ENCODE measurements at places on chromosomes 2 and 18.

DNA sequence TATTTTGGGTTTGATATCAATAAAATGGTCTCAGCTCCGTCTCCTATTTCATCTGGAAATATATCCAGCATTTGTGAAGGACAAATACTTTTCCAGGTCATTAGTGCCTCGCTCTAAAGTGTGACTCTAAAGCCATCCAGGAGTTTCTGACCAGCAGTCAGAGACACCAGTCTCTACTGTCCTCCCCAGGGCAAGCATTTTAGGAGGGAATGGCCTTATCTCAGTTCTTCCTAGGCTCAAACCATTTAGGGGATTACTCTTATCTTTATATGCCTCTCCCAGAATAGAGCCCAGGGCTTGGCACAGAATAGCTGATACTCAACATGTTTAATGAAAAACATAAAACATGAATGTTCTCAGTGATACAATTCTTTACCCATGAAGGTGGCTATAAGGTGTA is 187.6 kb downstream of the NAPG start:
- no peak for DNase-seq

GRCh38 chr2:164911832-164912231 is 43.5 kb downstream of the SLC38A11 start:
- DNase-seq: no peak

DNA sequence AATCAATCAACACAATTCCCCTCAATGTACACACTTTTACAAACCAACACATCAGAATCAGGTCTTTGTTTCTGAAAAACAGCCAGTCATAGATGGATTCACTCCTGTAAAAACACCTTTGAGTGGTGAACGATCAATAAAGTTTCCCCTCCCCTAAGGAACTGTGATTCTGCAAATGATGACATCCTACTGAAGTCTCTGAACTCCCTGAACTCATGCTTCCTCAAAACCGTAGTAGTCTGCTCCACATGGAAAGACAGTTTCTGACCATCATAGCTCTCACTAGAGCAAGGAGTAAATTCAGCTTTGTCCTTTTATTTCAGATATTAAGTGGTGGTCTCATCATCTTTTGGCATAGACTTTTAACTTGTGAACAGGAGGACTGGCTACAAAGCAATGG is 43.5 kb upstream of the ACTR3 start:
- DNase-seq: no peak

DNA sequence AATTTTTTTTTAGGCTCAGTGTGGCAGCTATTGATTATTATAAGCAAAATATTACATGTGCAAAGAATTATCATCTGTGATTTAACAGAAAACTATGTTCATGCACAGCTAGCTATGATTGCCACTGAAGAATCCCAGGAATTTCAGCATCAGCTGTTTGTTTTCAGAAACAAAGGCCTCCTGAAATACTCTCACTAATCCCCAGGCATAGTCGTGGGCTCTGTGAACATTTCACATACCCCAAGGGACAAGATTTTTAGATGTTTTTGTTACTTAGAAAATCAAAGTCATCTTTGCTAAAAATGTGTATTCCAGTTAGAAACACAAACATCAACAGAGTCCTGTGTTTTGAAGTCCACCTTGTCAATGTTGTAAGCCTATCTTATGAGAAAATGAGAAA is 156.1 kb downstream of the MYO1B start:
- no peak for DNase-seq

GRCh38 chr18:24315170-24315569 is 82.5 kb downstream of the OSBPL1A start:
- DNase-seq: no peak

GRCh38 chr2:86617153-86617552 is 6.5 kb downstream of the RNF103 start:
- no peak for DNase-seq

DNA sequence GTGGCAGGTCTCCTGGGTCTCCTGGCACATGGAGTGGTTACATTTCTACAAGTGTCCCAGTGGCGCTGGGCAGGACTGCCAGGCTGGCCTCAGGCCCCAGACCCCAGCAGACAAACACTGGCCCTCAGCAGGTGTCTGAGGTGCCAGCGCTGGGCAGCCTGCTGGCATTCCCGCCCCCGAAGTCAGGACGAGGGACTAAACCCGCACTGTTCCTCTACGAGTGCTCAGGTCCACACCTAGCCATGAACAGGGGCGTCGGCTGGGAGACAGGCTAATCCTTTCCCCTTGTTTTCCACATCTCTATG is 12.8 kb downstream of the SNED1 start:
- DNase-seq: no peak

- DNase-seq: no peak
Observed at GRCh38 chr2:10382354-10383061, 65.6 kb downstream of the ODC1 start.

GRCh38 chr2:172427990-172428831 is 825 bp downstream of the ITGA6 start:
- DNase-seq: no peak

DNA sequence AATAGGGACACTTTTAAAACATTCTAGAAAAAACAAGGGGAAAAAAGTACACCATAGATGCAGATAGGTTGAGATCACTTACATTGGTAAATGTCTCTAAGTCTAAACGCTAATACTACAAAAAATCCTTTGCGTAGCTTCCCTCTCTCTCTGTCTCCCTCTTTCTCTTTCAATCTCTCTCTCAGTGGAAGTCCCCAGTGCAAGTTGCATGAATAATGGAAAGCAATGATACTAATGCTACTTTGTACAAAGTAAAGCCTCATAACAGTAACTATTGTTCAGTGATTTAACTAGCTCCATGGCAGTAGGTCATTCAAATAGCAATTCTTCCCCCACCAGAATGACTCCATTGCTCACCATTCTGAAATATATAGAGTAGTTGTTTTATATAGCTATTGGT is 12.8 kb downstream of the MEIS1 start:
- DNase-seq: no peak

DNA sequence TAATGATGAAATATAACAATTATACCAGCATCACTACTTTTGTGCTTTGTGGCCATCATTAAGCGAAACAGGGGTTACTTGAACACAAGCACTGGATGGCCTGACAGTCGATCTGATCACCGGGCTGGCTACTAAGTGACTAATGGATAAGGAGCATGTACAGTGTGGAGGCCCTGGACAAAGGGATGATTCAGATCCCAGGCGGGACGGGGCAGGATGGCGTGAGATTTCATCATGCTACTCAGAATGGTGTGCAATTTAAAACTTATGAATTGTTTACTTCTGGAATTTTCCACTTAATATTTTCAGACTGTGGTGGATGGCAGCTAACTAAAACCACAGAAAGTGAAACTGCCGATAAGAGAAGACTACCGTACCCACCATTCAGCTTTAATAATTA is 7.0 kb upstream of the CLIP4 start:
- DNase-seq: peak; percentile 58

GRCh38 chr2:237276716-237277490 is 137.1 kb downstream of the COL6A3 start:
- DNase-seq: no peak

DNA sequence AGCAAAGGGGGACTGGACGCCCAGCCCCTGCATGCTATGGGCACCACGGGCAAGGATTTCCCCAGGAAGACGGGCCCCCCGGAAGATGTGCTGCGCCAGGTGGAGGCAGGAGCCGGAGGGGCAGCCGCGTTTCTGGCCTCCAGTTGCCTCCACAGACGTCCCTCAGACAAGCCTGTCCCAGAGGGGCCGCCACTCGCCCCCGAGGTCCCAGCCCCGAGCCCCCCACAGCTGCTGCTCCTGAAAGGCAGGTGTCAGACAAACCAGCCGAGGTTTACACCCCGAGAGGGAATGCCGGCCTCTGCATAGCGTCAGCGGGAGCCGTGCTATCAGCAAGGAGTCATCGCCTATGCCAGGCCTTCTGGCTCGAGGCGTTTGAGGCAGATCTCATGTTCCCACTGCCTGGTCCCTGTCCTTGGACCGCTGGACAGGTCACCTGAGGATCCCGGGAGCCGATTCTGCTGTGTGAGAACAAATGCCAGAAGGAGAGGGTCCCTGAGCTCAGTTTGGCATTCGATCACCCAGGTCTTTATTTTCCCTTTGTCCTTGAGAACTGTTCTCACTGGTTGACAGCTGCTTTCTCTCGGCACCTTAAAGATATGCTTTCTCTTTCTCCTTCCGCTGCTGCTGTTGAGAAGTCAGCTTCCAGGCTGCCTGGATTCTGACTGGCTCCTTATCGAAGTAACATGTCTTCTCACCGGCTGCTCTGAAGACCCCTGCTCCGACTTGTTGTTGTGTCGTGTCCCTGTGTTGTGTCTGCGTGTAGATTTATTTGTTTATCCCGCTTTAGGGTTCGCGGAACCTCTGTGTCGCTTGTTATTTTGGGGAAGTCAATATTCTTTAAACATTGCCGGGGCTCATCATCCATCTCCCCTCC is 20.6 kb downstream of the CROCC2 start:
- no peak for DNase-seq

DNA sequence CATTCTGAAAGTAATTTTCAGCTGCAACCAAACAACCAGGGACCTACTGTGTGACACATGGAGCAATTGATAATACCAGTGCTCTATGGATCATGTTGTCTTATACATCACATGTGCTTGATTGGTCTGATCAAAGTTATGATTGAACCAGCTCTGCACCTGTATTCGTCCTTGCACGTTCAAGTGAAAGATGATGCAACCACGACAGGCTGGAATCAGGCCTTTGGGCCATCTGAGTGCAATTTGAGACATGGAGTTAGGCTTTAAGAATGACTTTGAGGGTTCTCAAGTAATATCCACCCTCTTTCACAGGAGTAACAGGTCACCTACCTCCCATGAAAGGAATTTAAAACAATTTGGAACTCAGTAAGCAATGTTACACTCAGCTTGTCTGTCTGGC is 165.2 kb downstream of the SLC8A1 start:
- DNase-seq: no peak

GRCh38 chr2:11703700-11704099 is 33.7 kb upstream of the NTSR2 start:
- DNase-seq: no peak

DNA sequence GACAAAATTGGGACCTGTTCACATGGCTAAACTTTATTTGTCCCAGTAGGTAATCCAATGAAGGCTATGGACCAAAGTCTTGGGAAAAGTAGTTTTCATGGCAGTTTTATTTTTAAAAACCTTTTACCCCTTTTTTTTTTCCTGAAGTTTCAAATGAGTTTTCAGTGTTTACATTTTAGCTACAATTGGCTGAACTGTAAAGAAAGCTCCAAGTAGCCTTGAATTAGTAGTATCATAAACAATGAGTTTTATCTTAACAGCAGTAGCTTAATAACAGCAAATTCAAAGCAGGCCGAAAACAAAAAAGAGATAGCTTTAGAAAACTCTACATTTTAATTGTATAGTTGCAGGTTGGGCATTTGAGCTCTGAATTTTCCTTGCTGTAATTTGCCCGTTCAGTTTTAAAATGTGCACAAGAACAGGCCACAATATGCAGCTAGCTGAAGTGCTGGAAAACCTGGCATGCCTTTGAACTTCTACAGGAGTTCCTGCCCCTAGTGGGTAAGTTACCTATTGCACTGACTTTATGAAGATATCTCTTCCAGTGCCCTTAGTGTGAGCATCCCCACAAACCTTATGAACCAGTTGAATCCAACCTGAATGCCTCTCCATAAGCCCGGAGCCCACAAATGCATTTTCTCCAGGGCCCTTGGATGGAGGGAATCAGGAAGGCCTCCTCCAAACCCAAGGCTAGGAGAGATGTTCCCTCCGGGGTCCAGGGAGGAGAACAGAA is 106.7 kb downstream of the XRCC5 start:
- DNase-seq: no peak

- DNase-seq: no peak
Observed at GRCh38 chr2:147068071-147068470, 776.8 kb upstream of the ACVR2A start.

- DNase-seq: no peak
Observed at GRCh38 chr2:64404002-64404731, 49.8 kb upstream of the LGALSL start.

GRCh38 chr2:98924038-98924830 is 11.8 kb downstream of the CRACDL start:
- DNase-seq: no peak

GRCh38 chr2:233810385-233810784 is 32.3 kb downstream of the MROH2A start:
- DNase-seq: no peak

DNA sequence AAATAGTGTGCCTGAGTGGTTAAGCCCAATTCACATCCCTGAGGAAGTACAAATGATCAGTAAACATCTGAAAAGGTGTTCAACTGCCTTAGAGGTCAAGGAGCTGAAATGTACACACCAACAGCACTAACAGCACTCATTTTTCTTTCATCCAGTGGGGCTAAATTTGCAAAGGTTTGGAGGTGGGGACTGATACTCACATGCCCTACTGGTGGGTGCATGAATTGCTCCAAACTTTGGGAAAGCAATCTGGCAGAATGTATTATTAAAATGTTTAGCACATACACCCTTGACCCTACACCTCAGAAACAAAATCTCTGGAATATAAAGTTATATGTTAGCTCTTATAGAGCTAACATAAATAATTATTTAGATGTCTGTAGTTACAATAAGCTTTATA is 19.0 kb upstream of the FAM178B start:
- DNase-seq: no peak

DNA sequence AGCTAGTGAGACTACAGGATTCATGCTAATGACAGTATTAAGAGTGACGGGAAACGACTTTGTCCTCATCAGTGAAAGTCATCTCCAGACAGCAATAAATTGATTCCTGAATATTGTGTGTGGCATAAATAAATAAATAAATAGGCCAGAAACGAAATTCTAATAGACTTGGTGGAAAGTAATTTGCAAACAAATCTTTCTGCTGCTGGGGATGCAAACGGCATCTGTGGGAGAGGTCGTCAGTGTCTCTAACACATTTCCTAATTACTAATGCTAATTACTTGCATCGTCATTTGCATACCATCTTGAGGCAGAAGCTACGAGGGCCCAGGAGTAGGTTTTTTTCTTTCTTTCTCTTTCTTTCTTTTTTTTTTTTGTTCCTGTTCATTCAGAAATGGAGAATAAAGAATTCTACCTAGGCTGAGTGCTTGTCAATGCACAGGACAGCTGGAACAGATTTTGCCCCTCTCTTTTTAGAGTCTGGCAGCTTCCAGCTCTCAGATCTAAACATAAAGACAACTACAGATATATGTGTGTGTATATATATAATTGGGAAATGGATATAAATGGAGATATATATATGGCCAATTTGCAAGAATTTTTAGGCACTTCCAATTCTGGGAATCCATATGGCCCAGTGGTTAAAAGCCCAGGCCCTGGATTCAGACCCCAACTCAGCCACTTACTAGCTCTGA is 75.1 kb downstream of the SPP2 start:
- DNase-seq: no peak

- DNase-seq: no peak
Observed at GRCh38 chr2:149739171-149739882, 151.8 kb upstream of the MMADHC start.

DNA sequence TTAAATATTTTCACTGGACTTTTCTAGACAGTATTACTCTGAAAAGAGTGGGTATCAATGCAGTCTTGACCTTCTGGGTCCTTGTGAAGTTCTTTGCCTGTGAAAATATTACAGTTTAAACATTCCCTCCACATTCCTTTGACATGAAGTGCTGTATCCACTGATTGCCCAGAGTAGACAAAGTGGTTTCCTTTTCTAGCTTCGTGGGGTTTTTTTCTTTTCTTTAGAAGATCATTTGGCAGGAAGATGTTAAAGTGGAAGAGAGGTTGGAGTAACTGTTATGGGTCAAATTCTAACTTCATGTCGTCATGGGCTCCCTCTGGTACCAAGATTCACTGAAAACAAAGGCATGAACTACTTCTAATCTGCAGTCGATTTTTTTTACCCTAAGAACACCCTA is 496.9 kb downstream of the EPHA4 start:
- DNase-seq: no peak

GRCh38 chr2:50782543-50782942 is 249.4 kb downstream of the NRXN1 start:
- DNase-seq: no peak

- no peak for DNase-seq
Observed at GRCh38 chr2:241052677-241053360, 49.3 kb downstream of the MTERF4 start.
